ENCODE measurements at places on chromosomes 5 and 9.

DNA sequence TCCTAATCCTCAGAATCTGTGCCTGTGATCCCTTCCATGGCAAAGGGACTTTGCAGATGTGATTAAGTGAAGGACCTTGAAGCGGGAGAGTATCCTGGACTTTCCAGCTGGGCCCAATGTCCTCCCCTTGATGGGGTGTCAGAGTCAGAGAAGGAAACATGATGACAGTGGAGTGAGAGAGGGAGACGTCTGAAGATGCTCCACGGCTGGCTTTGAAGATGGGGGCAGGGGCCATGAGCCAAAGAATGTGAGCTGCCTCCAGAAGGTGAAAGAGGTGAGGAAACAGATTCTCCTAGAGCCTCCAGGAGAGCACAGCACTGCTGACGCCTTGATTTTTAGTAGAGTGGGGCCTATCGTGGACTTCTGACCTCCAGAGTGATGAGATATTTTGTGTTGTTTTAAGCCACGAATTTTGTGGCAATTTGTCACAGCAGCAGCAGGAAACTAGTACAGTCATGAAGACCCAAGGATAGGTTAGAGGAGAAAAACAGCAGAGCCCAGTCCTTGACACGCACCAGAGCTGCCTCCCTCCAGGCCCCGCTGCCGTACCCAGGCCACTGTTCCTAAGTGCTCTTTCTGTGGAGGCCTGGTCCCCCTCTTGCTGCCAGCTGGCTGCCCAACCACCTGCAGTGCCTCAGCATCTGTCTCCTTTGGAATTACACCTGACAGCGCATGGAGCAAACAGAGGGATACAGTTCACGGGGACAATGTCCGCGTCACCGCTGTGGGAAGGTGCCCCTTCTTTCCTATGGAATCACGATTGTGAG lies 78.1 kb downstream of the MACROH2A1 start:
- no peak for DNase-seq

GRCh38 chr5:93511445-93511844 lies 69.6 kb downstream of the NR2F1-AS1 start:
- DNase-seq, result no peak

- no peak for DNase-seq
Observed at GRCh38 chr9:88033359-88033702, 59.0 kb upstream of the CDK20 start.

DNA sequence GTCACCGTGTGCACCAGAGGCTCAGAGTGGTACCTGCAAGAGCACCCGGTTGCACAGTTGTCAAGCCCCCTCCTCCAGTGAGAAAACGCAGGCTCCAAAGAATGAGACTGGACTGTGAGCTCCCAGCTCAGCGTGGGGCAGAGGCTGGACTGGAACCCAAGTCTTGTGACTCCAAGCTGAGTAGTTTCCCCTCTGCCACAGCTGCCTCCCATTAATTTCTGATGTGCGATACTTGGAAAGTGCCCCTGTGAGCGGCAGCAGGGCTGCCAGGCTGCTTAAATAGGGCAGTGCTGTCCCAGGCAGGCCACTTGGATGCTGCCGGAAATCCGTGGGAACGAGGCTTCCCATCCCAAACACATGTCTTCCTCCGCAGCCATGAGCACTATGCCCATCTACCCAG lies 62.2 kb upstream of the ANGPTL2 start:
- no peak for DNase-seq

GRCh38 chr9:133760713-133761290 lies 22.6 kb upstream of the SARDH start:
- DNase-seq, result no peak

DNA sequence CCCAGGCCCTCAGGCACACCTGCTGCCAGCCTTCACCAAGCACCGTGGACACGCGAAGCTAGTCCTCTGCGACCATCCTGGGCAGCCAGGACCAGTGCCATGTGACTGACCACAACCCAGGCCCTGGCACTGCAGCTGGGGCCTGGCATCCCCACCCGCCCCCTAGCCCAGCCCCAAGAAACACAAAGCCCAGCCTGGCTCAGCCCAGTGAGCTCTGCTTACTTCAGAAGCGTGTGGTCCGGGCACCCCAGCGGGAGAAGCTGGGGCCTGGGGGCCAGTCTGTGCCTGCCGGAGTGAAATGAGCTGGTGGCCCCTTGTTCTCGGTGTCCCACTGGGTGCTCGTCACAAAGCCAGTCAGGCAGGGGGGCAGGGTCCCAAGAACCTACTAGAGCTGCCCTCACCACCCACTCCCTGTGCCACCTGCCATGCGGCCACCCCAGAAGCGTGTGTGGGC lies 87.9 kb downstream of the KCNT1 start:
- no peak for DNase-seq
